ENCODE measurements at places on chromosomes 5 and 9.
A peak's percentile ranks its signal among the peaks of the same experiment; 100 is the strongest.

DNA sequence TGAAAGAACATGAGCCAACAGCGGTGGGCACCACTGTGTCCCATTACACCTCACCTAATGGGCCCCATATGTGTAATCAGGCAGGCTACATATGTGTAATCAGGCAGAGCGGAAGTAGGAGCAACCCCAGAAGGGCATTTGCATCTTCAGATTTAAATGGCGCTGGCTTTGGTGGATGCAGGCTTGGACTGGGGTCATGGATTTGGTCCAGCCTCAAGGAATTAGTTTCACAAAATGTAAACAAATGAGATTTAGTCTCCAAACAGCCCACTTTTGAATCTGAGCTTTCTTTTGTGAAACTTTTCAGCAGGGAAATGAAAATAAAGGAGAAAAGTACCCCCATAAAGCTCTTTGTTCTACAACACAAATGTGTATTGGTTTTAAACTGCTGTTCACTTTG, 161.3 kb downstream of the LPAR1 start:
- no peak for DNase-seq

DNA sequence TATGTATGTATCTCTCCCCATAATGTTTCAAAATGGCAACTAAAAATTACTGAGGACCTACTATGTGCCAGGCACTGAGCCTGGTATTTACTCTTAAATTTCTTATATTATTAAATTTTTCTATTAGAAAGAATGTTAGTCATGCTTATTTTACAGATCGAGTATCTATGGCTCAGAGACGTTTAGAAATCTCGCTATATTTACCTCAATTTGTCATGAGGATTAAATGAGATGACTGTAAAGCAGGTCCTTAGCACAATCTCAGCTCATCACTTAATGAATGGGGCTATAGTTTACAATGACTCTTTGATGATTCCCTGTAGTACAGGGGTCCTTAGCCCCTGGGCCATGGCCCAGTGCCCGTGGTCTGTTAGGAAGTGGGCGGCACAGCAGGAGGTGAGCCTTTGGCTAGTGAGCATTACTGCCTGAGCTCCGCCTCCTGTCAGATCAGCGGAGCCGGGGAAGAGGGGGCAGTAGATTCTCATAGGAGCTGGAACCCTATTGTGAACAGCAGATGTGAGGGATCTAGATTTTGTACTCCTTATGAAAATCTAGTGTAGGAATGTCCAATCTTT, 15.5 kb downstream of the ENC1 start:
- DNase-seq, result no peak

DNA sequence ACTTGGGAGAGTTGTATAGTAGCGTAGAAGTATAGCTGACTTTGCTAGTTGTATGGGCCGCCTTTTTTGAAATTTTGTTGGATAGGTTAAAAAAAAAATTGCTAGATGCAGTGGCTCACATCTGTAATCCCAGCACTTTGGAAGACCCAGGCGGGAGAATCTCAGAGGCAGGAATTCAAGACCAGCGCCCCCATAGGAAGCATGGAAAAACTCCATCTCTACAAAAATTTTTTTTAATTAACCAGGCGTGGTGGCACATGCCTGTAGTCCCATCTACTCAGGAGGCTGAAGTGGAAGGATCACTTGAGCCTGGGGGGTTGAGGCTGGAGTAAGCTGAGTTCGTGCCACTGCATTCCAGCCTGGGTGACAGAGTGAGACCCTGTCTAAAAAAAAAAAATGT, 59.2 kb downstream of the SMC5 start:
- DNase-seq, result no peak

DNA sequence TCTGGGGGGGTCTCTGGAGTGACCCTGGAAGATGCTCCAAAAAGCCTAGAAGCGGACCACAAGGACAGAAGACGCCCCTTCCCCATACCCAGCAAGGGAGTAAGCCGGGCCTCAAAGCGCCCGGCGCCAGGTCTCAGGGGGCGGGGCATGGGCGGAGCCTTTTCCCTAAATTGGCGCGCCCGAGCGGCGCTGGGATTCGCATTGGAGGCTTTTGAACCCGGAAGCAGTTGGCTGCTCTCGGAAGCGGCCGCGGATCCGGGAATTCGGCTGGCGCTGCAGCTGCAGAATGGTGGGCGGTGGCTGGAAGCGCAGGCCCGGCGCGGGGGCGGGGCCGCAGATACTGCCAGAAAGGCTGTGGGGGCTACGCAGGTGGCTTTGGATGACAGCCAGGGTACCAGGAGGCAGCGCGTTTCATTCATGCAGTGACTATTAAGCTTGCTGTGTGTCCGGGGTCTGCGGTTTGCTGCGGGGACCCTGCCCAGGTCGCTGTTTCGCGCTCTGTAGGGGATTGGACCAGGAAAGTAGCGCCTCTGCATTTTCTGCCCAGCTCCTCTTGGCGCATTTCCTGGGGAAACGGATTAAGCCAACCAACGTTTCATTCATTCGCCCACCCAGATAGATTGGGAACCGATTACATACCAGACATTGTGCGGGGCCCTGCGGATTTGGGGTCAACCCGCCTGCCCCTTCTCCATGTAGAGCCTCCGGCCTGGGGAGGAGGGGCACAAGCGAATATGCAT, 83.0 kb upstream of the FREM1 start:
- peak; percentile 17 for DNase-seq

DNA sequence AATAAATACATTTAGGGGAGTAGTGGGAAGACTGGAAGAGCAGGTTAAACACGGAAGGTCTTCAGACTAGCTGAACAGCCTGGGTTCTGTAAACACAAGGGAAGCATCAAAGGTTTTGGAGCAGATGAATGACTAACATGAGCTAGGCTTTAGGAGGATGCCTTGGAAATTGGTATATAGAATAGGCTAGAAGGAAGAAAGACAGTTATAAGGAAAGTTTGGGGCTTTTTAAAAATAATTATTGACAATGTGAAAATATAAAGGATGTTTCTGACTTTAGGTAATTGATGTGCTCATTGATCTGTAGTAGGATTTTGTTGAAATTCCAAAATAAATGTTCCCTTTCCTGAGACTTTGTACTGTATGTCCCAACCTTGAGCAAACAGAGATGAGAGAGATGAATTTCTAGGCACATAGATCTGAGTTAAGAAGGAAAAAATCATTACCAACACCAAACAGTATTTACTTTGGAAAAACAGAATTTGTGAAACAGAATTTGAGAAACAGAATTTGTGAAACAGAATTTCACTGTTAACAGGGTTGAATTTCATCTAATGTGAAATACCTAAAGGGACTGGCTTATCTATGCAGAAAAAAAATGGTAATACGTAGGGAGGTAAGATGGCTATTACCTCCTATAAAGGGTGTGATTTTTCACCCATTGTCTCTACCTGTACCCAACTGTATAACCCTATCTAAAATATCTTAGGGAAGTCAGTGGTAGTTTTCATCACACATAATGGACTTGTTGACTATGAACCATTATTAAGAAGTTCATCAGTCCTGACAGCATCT, 28.8 kb downstream of the SKP2 start:
- DNase-seq, result no peak

- no peak for DNase-seq
Observed at GRCh38 chr5:116632890-116633289, 58.3 kb upstream of the SEMA6A start.

GRCh38 chr5:73336366-73336765, 112.2 kb downstream of the FOXD1 start:
- no peak for DNase-seq

DNA sequence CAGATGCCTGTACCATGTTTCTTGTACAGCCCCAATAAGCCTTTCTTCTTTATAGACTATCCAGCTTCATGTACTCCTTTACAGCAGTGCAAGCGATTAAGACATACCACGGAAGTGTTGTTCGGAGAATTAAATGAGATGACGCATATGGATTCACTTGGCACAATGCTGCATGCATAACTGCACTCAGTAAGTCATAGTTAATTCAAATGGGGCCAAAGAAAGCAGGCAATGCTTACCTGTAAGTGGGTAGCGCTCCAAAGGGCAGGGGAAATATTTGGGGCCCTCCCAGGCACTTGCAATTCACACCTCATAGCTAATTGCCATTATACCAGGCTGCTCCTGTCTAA, 7.7 kb upstream of the ADRA1B start:
- no peak for DNase-seq

DNA sequence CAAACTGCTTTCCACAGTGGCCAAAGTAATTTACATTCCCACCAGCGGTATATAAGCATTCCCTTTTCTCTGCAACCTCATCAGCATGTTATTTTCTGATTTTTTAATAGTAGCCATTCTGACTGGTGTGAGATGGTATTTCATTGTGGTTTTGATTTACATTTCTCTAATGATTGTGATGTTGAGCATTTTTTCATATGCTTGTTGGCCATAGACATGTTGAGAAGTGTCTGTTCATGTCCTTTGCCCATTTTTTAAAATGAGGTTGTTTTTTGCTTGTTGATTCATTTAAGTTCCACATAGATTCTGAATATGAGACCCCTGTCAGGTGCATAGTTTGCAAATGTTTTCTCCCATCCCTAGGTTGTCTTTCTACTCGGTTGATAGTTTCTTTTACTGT, 254.5 kb upstream of the MPDZ start:
- no peak for DNase-seq

- no peak for DNase-seq
Observed at GRCh38 chr5:11084111-11084510, 323.1 kb upstream of the DAP start.

DNA sequence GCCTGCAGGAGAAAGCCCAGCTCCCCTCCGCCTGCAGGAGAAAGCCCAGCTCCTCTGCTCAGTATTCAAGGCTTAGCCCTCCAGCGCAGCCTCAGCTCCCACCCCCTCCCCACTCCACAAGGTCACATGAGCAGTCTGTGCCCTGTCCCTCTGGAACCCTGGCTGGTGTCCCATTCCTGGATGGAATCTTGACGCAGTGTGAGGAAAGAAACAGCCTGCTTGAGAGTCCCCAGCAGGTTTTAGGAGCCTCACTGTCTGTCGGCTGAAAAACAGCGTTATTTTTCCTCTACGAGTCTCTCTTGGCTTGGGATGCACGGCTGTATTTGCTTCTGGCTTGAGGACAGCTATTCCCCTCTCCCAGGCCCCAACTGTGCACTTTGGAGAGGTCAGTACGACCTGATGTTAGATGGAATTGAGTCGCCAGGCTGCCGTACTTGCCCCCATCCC, 210.1 kb upstream of the TRIM32 start:
- DNase-seq, result no peak

- DNase-seq, result no peak
Observed at GRCh38 chr9:129584136-129584535, 36.8 kb downstream of the C9orf50 start.

GRCh38 chr9:100445161-100445902, 18.4 kb downstream of the MSANTD3 start:
- no peak for DNase-seq

DNA sequence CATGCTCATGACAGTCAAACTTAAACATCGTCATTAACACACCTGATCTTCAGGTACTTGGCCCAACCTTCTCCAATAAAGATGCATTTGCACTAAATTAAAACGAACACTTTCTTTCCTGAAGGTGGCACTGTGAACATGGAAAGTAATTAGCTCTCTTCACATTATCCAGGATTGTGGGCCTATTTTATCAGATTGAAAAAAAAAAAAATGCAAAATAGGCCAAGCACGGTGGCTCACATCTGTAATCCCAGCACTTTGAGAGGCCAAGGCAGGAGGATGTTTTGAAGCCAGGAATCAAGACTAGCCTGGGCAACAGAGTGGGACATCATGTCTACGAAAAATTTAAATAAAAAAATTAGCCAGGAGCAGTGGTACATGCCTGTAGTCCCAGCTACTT, 14.4 kb upstream of the CDC20B start:
- DNase-seq, result no peak

- no peak for DNase-seq
Observed at GRCh38 chr5:79183617-79184016, 52.3 kb upstream of the JMY start.

DNA sequence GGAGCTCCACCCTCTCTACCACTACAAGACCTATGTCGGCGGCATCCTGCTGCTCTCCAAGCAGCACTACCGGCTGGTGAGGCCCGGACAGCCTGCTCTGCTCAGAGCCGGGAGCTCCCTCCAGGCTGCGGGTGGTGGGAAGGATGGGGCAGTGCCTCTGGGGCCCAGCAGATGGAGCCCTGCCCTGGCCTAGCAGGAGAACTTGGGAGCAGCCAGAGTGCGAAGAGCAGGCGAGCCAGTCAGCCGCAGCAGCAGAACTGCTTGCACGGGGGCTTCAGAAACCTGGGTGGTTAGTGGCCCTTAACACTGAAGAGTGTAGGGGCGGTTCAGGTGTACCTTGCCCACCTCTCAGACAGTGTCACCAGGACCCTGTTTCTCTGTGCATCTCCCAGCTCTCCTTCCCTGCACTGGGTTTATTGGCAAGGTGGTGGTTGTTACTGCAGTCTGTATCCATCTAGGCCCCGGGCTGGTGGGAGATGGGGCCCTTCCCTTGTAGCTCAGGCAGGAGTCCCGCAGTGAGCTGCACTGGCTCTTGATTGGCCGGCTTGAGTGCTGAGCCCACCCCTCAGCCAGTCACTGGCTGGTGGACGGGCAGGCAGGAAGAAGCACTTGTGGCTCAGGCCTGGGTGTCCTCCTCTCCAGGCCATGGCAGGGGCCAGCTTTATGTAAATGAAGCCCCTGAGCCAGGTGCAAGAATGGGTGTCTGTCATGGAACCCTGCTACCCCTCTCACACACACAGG, 7.7 kb downstream of the B4GALT7 start:
- DNase-seq, result no peak

DNA sequence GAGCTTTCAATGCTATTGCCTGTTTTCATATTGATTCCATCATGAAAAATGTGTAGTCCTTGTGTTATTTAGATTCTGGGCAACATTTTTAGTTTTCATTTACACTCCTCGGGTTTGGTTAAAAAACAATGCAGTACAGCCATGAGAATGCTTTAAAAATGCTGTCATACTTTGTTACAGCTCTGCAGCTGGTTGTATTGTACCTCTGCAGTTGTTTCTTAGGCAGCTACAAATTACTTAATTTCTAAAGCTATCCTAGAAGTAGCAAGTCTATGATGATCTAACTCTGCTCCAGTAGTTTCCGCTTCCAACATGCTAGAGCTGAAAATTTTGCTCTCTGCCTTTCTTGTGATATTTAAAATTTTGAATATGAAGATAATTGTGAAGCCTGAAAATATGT, 20.2 kb downstream of the SNX18 start:
- no peak for DNase-seq

GRCh38 chr5:10578869-10579268, 15.0 kb downstream of the ANKRD33B start:
- DNase-seq, result no peak

DNA sequence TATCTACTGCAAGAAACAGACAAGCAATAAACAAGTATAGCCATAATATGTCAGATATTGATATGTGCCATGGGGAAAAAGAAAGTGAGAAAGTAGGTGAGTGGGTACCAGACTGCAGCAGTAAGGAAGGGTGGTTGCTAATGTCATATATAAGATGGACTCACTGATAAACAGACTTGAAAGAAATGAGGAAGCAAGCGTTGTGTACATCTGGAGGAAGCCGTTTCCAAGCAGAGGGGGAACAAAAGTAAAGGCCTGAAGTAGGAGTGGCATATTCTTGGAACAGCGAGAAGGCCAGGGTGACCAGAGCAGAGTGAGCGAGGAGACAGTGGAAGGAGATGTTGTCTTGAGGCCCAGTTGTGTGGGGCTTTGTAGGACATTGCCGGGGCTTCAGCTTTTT, 142.2 kb upstream of the MAP3K1 start:
- no peak for DNase-seq

All from stimulated activated CD4-positive, alpha-beta T cell treated with anti-CD3 and anti-CD28 coated beads, Interleukin-1b, Interleukin-23, amount 100 ng/mL, for 1 hour (primary cell).